ENCODE measurements at places on chromosomes 6 and 20. TPM values are rescaled to one million over a fixed set of nuclear protein-coding genes. Genes with fewer than 3 reads are reported as not detected.

Gene CPXM1
- total RNA-seq, result 20.3 TPM

Gene HSPA1L
- total RNA-seq, result 0.74 TPM

Gene CAPN11
- 1.8 TPM for total RNA-seq

Gene EYA4
- not detected for total RNA-seq

Gene SSTR4
- not detected for total RNA-seq

DNA sequence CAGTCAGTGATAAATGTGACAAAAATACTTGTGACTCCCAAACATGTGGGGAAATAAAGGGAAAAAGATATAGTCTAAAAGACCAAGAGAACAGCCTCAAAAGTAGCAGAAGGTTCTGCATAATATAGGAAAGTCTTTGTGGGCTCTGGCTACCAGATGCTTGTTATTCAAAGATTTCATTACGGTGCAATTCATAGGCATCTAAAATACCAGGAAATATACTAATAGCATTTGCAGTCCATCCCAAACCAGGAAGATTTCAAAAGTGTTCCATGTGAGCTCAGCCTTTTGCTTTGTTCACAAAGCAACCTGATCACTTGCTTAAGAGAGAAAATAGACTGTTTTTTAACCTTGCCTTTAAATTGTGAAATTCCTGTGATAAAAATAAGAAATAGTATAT is 506.7 kb upstream of the MARCKS start:
- H3K4me1 ChIP-seq, result peaks cover 46% of the 10 kb centered on the region
- no peaks in the 10 kb centered on the region for H3K27me3 ChIP-seq
- no peaks in the 10 kb centered on the region for H3K36me3 ChIP-seq
- no peak overlapping the region for H3K4me3 ChIP-seq
- no peak overlapping the region for H3K27ac ChIP-seq

DNA sequence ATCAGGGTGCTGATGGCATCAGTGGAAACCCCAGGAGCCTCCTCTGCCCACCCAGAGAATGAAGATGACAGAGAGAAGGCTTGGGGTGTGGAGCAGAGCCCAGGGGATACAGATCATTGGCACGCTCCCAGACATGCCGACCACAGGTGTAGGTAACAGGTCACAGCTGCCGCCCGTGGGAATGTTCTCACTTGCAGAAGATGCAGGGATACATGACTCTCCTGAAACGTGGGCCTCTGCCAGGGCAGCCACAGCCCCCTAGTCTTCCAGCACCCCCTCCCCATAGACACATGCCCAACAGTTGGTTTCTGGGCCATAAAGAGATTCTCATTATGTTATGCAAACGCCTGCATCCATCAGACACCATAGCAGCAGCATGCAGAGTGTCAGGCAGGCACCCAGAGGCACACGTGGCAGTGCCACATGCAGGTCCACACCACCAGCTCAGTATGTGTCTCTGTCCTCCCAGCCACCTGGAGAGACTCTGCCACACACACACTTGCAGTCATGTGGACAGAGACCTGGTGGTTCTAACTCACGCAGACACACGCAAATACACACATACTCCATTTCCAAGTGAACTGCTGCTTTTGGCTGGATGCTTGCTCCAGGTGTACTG is 45.5 kb downstream of the LRFN2 start:
- H3K27ac ChIP-seq, result no peak overlapping the region
- no peaks in the 10 kb centered on the region for H3K27me3 ChIP-seq
- no peak for DNase-seq

- H3K36me3 ChIP-seq, result no peaks in the 10 kb centered on the region
- no peak overlapping the region for H3K27ac ChIP-seq
- no peaks in the 10 kb centered on the region for H3K27me3 ChIP-seq
- no peak overlapping the region for H3K4me3 ChIP-seq
Observed at GRCh38 chr20:24747881-24748595, 201.0 kb upstream of the CST7 start.
